ENCODE measurements at places on chromosomes 3 and 15.

GRCh38 chr3:168888781-168889180, 774.7 kb downstream of the MECOM start:
- no peak for DNase-seq

DNA sequence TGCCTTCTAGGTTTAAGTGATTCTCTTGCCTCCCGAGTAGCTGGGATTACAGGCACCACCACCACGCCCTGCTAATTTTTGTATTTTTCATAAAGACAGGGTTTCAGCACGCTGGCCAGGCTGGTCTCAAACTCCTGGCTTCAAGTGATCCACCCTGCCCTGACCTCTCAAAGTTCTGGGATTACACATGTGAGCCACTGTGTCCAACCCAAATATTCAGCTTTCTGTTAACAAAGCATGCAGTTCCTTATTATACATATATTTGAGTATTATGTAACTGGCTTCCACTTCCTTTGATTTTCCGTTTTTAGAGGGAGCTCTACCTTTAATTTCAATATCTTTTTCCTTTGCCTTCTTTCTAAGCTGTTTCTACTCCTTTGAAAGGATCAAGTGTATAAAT, 26.1 kb downstream of the TSC22D2 start:
- no peak for DNase-seq

DNA sequence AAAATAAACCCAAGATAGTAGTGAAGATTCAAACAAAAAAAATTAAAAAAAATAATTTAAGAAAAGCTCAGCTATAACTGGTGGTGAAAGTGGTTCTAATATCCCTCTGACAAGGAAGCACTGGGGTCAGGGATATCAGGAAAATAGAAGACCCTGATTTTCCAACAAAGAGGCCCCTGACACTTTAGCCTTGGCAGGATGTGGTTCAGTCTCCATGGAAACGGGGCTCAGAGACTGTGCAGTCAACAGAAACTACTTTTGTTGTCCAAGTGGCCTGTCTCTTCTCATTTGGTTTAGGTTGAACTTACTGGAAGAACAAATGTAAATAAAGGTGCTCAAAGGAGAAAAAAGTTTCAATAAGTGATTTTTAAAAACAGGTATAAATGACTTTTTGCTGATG, 27.2 kb downstream of the INTS14 start:
- DNase-seq: peak; percentile 77

DNA sequence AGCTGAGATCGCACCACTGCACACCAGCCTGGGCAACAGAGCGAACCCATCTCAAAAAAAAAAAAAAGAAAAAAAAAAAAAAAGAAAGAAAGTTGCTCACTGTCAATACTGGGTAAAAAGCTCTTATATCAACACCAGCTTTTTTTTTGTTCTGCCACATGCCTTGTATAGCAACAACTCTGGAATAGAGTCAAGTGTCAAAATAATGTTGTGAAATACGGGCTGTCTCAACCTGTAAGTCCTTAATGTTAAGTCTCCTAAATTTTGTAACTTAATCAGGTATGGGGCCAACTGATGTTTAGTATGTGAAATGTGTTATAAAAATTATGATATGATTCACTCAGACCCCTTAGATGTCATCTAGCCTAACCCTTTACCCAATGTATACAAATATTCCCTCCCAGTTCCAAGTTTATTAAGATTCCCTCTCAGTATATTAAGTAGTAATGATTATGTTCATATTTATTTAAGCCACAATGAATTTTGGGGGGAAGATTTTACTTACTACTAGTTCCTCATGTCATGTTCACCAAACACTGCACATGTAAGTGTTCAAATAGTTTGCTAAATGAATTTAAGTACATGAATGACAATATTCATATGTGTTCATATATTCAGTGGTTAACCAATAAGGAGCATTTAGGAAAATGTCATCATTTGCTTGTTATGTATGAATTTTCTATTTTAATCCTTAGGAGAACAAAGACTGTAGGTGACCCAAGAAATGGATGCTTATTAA, 52.2 kb downstream of the GPR160 start:
- no peak for DNase-seq

DNA sequence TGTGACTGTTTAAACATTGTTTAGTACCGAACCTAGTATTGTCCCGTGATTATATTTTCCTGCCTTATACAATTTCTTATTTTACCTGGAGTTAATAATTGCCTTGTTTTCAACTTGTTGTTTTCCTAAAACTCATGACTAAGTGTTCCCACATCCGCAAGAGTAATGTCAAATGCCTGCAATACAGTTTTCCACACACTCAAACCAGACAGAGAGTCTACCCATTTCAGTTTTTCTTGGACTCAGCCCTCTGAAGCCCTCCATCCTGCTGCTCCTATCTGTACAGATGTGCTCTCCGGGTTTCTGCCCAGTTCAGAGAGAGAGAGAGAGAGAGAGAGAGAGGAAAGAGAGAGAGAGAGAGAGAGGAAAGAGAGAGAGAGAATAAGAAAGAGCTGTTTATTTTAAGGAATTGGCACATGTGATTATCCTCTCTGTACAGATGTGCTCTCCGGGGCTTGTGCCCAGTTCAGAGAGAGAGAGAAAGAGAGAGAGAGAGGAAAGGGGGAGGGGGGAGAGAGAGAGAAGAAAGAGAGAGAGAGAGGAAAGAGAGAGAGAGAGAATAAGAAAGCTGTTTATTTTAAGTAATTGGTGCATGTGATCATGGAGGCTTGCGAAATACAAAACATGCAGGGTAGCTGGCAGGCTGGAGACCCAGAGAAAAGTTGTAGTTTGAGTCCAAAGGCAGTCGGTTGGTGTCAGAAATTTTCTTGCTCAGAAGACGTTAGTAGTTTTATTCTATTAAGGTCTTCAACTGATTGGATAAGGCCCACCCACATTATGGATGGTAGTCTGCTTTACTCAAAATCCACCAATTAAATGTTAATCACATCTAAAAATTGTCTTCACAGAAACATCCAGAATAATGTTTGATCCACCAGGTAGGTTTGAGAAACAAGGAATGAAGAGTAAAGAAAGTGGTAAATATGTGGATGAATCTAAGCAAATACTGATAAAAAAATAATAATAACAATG, 104.1 kb upstream of the GOLGA8J start:
- no peak for DNase-seq

DNA sequence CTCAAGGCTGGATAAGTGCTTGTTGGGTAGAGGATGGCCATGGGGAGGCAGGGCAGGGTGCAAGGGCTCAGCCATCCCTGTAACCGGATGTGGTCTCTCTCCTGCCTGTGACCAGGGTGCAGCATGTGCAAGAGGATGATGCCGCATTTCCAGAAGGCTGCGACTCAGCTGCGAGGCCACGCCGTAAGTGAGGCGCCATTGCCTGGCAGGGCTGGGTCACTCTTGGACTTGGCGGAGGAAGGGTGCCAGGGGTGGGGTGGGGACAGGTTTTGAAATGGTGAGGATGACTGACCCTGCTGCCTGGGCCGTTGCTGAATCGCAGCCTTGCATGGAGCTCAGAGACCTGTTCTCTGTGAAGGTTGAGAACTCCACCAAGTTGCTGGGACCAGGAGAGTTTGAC, 49.3 kb downstream of the PDIA5 start:
- no peak for DNase-seq

- no peak for DNase-seq
Observed at GRCh38 chr3:127796045-127796830, 26.1 kb downstream of the MGLL start.

- DNase-seq: no peak
Observed at GRCh38 chr3:173838644-173839043, 441.1 kb downstream of the NLGN1 start.

DNA sequence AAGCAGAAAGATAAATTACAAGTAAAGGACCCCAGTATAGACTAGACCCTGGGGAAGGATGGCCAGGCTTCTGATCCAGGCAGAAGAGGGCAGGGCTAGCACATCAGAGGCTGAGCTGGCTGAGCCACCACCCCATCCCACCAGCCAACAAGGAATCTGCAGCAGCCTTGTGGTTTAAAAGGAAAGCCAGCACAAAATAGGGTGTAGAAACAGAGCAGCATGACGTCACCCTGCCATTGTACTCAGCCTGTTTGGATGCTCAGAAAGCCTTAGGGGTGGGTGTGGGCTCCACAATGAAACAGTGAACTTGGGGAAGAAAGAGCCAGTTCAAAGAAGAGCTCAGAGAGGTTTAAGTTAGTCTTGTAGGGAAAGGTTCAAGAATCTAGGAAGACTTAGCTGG, 28.2 kb downstream of the DUOX1 start:
- no peak for DNase-seq

DNA sequence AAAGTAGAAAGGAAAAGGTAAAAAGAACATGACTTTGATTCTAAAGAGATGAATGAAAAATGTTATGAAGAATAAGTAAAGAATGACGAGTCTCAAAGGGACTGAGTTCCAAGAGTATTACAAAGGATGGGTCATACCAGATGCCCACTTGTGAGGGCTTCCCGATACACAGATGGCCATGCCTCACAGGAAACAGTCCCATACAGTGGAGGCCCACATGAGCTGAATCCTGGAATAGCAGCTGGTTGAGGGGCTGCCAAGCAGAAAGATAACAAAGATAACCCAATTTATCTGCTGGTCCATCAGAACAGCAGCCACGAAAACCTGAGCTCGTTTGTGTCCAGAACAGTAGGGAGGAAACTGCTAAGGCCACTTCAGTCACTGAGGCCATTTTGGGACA, 3.7 kb downstream of the SSR3 start:
- no peak for DNase-seq

DNA sequence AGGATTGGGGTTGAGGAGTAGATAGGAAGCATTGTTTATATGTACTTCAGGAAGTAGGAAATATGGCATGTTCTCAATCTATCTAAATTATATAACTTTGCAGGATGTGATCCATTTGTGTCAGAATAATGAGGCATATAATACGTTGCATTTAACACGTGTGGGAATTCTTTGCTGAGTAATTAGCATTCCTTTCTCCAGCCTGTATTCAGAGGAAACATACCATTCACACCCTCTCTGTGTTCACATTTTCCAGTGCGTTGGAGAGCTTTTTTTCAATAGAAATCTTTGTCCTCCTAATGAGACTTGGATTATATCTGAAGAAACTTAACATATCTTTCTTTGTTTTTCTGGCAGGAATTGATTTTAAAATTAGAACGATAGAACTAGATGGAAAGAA, 33.0 kb upstream of the APH1B start:
- DNase-seq: no peak

- DNase-seq: no peak
Observed at GRCh38 chr3:69058947-69059224, 6.8 kb upstream of the TMF1 start.

DNA sequence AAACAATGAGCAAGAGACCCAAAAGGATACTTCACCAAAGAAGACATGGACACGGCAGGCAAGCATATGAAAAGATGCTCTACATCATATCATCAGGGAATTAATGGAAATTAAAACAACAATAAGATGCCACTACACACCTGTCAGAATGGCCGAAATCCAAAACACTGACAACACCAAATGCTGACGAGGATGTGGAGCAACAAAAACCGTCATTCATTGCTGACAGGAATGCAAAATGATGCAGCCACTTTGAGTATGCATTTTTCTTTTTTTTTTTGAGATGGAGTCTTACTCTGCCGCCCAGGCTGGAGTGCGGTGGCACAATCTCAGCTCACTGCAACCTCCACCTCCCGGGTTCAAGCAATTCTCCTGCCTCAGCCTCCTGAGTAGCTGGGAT, 19.0 kb downstream of the EDC3 start:
- no peak for DNase-seq

- no peak for DNase-seq
Observed at GRCh38 chr3:148931574-148931973, 59.8 kb upstream of the GYG1 start.

DNA sequence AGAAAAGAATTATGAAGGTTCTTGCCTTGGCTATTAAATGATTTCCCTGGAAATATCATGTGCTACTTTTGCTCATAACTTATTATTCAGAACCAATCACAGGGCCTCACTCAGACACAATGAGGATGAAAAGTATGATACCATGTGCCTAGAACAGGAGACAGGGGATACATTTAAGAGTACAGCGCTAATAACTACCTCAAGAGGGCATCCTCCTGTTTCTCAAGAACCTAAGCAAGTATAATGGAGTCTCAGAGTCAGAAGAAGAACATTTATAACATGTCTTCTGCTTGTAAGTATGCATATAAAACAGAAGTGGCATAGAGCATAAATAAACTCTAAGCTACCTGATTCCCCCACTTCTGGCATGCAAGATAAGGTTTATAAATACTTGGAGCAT, 125.4 kb upstream of the MME start:
- no peak for DNase-seq

GRCh38 chr3:54283470-54283869, 161.1 kb downstream of the CACNA2D3 start:
- no peak for DNase-seq

DNA sequence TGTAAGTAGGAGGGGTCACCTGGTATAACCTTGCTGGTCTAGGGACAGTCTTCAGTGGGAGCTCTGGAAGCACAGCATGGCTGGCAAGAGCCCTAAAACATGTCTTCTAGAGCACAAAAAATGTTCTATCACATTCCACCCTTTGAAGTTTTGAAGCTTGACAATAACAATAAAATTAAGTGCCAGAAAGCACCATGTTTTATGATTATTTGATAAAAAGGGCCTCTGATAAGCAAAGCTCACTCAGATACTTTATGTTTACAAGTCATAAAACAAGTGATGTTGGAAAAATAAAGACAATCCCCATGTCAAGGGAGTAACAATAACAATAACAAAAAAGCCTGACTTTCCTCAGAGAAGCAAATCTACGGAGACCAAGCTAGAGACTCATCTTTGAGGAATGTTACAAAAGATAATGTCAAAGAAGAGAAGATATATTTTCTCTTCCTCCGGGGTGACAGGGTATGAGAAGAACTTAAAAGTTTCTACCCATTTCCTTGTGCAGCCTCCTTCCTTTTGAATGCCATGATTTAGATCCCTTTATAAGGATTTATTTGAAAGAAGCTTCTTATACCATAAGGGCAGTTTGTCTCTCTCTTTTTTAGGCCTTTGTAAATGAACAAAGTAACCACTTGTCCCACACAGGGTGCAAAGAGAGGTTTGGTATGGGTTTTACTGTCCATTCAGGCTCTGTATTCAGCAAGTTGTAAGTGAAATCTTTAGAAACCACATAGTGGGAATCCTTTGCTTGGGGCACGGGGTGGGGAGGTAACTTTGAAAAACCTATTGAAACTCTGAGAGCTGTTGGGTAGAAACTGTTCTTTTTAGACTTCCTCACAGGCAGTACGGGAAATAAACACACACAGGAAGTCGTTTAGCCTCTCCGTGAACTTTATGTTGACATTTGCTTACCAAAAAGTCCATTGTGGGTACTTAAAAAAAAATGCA, 109.6 kb upstream of the RBMS3 start:
- peak; percentile 28 for DNase-seq

GRCh38 chr3:62248734-62249483, 124.4 kb downstream of the FEZF2 start:
- DNase-seq: no peak

DNA sequence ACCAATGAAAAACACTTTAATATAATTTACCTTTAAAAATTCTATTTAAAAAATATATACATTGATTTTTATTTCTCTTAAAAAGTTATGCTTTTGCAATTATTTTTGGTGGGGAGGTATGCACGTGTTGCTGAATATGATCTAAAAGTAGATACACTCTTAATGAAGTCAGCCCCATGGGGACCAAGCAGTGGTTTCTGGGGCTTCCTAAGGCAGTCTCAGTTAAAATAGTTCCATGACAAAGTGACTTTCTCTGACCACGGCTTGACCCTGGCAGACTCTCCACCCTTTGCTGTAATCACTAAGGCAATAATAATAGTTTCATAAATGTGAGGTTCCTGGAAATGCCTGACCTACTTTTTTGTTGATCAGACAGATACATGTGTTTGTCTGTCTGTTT, 50.4 kb downstream of the CCR4 start:
- no peak for DNase-seq

GRCh38 chr3:184604615-184605290, 43.2 kb downstream of the EPHB3 start:
- DNase-seq: no peak

- DNase-seq: no peak
Observed at GRCh38 chr15:58558777-58559176, 127.0 kb downstream of the LIPC start.
